ENCODE measurements at places on chromosomes 12 and 14.

DNA sequence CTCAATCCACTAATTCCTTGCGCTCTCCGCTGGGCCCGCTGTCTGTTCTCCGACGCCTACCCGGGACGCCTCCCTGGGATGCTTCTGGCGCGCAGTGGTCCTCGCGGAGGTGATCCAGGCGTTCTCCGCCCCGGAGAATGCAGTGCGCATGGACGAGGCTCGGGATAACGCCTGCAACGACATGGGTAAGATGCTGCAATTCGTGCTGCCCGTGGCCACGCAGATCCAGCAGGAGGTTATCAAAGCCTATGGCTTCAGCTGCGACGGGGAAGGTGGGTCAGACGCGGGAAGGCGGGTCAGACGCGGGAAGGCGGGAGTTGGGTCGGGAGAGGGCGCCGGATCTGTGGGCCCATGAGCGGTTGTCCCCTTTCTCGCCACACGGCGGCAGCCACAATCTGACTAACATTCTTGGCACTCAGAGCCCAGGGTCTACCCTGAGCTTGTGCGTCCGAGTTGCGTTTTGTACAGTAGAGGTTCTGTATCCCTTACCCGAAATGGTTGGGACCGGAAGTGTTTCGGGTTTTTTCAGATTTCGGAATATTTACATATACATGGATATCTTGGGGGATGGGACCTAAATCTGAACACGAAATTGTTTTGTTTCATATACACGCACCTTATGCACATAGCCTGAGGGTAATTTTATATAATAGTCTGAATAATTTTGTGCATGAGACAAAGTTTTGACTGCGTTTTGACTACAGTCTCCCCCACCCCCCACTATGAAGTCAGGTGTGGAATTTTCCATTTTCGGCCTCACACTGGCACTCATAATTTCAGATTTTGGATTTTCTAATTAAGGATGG lies 762 bp downstream of the C12orf57 start:
- peak; percentile 93 for DNase-seq

DNA sequence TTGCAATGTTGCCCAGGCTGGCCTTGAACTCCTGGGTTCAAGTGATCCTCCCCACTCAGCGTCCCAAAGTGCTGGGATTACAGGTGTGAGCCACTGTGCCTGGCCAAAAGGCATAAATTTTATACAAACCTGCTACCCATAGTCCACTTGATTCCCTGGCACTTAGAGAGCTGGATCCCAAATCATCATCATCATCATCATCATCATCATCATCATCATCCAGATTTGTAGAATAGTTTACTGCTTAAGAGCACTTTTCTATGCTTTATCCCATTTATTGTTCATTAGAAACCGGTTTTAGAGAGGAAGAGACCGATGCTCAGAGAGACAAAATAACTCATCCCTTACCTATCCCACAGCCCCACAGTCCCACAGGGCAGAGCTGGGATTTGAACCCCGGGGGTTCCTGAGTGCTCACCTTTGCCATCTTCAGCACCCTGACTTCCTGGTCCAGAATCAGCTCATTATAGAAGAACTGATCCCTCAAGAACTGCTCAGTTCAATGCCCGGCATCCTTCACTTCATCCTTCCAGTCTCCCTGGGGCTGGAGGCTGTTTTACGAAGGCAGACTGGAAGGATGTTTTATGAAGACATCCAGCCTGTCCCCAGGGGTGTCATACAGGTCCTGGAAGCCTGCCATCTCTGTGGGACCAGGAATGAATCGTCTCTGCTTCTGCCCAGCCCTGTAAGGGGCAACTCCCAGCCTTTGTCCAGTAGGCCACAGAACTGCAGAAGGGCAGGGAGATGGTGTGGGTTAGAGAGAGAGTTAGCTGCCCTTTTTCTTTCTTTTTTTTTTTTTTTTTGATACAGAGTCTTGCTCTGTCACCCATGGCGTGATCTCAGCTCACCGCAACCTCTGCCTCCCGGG lies 20.2 kb upstream of the OASL start:
- DNase-seq: no peak

- DNase-seq: no peak
Observed at GRCh38 chr12:11729439-11730150, 80.1 kb downstream of the ETV6 start.

GRCh38 chr14:61472011-61472672 lies 150.8 kb downstream of the PRKCH start:
- no peak for DNase-seq

DNA sequence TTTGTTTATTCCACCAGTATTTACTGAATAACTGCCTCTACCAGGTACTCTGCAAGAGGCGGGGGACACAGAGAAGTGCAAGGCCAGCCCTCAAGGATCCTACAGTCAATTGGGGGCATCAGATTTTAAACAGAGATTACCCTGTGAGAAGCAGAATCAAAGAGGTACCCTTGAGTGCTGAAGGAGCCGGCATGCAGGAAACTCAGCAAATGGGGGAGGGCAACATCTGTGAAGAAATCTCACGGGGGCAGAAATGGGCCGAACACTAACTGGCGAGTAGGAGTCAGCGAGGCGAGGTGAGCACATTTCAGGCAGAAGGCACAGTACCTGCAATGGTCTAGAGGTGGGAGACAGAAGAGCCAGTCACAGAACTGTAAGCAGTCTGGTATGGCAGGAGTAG lies 9.0 kb downstream of the GALNT6 start:
- DNase-seq: no peak

- DNase-seq: peak; percentile 76
Observed at GRCh38 chr14:73633116-73634010, 11.4 kb upstream of the DNAL1 start.

- no peak for DNase-seq
Observed at GRCh38 chr12:96447256-96447655, 42.1 kb upstream of the CFAP54 start.

DNA sequence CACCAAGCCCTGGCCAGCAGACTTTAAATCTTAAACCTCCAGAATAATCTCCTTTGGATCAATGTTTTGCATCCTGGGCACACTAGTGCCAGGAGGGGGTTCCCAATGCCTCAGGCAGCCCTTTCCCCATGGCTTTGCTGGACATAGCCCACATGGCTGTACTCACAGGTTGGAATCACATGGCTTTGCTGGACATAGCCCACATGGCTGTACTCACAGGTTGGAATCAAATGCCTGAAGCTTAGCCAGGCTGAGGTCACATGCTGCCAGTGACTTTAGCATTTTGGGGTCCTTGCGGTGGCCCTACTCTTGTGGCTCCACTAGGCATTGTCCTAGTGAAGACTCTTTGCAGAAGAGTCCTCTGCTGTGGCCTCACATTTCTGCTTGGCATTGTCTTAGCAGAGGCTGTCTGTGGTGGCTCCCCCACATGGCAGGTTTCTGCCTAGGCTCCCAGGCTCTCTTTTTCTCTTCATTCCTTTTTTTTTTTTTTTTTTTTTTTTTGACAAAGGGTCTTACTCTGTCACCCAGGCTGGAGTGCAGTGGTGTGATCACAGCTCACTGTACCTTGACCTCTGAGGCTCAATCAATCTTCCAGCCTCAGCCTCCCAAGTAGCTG lies 13.0 kb downstream of the FLVCR2 start:
- DNase-seq: no peak

GRCh38 chr14:31159682-31160296 lies 47.8 kb downstream of the HECTD1 start:
- DNase-seq: no peak

- DNase-seq: no peak
Observed at GRCh38 chr12:62766496-62766895, 168.5 kb downstream of the PPM1H start.

GRCh38 chr14:54459106-54459505 lies 17.9 kb upstream of the CNIH1 start:
- DNase-seq: no peak

GRCh38 chr12:89040146-89040964 lies 311.9 kb downstream of the DUSP6 start:
- no peak for DNase-seq

GRCh38 chr12:120879102-120879501 lies 25.1 kb downstream of the SPPL3 start:
- DNase-seq: no peak

- peak; percentile 78 for DNase-seq
Observed at GRCh38 chr14:51652168-51653078, 713 bp downstream of the FRMD6 start.

DNA sequence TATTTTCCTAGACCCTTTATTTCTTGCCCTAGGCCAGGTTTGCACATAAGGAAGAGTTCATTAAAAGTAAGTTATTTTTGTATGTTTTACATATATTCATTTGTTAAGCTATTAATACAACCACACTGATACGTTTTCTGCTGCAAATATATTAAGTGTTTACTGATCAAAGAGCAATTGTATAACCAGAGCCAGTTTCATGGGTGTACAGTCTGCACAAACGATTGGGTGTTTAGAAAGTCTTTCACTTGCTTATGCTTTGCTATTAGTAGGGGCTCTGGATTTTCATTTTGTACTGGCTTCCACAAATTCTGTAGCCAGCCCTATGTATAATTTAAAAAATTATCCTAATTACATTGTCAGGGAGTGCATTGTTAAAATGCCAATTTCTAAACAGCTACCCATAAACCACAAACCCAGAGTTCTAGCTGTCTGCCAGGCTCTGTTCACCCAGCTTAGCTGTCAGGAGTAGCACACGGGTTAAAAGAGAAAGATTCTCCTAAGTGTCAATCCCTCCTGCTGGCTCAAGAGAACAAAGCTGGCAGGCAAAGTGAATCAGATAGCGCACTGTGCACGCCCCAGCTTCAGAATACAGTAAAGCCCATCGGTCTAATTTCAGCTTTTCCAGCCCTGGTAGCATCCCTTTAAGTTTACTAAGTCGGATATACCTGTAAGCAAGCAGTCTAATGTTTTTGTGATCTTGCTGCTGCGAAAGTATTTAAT lies 151.0 kb upstream of the LMO3 start:
- DNase-seq: no peak
